HT-29 (cell line): ENCODE measurements at places on chromosomes 5 and 9. TPM values are rescaled to one million over a fixed set of nuclear protein-coding genes. Genes with fewer than 3 reads are reported as not detected.

Gene IL7R
- total RNA-seq = not detected in 2 replicates

Gene S100Z
- not detected in 2 replicates for total RNA-seq

Gene ANKRD55
- not detected in 2 replicates for total RNA-seq

Gene PLPP7
- total RNA-seq = not detected in 2 replicates

Gene FSD1L
- total RNA-seq = 0.97 and 2.7 TPM in 2 replicates

Gene ADAMTSL2
- 0.16 and 0.25 TPM in 2 replicates for total RNA-seq

Gene MAN1B1
- total RNA-seq = 82.2 and 104 TPM in 2 replicates
